ENCODE measurements at places on chromosomes 7 and 10.

DNA sequence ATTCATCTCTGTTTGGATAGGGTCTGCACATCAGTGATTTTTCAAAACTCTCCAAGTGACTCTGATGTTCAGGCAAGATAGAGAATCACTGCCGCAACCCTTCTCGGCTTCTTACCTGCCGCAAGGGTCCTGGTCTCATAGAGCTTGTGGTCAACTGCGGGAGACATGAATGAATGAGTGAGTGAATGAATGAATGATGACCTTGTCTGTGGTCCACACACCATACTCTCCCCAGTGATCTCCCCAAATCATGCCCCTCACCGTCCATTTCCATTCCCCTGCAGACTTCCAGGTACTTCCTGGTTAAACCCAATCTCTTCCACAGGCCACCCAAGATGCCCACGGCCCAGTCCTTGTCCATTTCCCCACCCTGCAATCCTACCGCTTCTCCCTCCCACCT lies 5.9 kb upstream of the NPFFR1 start:
- no peak for DNase-seq

DNA sequence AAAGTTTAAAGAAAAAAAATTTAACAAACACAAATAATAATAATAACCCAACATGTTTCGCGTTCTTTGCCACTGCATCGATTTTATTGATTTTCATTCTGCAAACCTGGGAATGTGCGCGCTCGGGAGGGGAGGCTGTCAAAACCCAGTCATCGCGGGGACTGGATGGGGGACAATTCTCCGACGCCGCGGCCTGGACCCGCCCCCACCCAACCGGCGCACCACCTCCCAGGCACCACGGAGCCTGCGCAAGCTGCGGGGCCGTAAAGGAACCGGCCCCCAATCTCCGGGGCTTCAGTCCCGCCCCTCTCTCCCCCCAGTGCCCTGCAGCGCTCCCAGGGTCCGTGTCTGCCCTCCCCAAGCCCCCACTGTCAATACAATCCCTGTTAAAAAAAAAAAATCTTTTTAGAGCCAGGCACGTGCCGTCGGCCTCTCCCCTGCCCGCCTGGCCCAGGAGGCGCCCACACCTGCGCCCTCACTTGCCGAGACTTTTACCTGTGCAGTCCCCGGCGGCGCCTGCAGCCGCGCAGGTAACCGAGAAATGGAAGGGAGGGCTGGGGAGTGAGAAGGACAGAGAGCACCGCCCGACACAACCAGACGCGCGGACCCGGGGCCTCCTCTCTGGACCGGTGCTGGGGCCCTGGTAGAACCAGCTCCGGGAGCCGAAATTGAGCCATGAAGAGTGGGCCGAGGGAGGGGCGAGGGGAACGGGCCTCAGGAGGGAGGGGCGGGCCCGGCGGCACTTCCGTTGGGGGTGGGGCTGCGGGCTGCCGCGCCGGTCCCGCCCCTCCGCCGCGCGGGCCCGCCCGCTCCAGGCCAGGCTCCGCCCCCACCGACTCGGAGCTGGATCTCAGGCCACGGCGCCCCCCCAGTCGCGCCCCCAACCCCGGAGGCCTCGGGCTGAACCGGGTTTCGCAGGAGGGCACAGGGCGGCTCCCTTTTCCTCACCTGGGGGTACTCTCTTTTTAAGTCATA lies 7.6 kb upstream of the ZNF503 start:
- DNase-seq: no peak

- no peak for DNase-seq
Observed at GRCh38 chr7:158846304-158846703, 10.1 kb upstream of the DYNC2I1 start.

DNA sequence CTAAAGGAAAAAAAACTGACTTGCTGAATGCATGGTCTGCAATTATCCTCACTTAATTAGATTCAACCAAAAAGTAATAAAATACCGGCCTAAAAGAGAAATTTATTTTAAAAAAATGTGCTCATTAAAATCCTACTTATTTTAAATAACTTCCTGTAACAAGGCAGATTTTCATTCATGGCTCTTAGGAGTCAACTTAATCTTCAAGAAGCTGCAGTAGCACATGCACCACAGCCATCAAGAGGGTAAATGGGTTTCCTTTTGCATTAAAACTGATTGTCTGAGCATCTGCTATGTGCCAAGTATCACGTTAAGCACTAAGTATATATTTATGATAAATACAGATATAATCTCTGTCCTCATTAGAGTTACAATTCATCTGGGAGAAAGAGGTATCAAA lies 69.9 kb downstream of the SNX13 start:
- no peak for DNase-seq

DNA sequence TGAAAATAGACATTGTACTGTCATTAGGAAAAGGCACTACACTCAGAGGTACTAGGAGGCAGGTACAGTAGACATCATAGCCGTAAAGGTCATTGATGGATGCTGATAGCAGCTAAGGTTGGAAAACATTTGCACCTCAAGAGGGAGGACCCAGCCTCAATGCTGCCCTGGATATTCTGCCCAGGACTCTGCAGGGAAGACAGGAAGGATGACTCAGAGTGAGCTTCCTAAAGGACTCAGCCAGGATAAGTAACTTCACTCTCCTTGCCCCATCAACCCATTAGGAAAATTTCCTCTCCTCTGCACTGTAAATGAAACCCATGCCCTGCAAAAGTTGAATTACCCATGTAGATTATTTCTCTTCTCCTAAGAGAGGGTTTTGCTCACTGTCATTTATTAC lies 617.9 kb upstream of the MKI67 start:
- no peak for DNase-seq

- DNase-seq: no peak
Observed at GRCh38 chr10:21260506-21261149, 264.9 kb downstream of the SKIDA1 start.

DNA sequence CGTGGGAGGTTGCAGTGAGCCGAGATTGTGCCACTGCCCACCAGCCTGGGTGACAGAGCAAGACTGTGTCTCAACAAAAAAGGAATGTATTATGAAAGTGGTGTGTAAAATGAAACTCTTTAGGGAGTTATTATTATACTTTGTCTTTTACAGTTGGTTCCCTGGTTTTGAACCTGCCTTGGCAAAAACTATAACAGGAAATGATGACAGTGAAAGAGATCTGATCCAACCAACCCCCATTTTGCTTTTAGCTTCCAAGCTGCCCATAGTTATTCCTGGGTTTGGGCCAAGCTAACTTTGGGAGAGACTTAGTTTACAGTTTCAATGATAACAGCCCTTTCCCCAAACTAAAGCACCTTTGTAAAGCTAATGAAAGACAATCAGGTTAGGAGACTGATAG lies 34.1 kb upstream of the NMT2 start:
- no peak for DNase-seq

DNA sequence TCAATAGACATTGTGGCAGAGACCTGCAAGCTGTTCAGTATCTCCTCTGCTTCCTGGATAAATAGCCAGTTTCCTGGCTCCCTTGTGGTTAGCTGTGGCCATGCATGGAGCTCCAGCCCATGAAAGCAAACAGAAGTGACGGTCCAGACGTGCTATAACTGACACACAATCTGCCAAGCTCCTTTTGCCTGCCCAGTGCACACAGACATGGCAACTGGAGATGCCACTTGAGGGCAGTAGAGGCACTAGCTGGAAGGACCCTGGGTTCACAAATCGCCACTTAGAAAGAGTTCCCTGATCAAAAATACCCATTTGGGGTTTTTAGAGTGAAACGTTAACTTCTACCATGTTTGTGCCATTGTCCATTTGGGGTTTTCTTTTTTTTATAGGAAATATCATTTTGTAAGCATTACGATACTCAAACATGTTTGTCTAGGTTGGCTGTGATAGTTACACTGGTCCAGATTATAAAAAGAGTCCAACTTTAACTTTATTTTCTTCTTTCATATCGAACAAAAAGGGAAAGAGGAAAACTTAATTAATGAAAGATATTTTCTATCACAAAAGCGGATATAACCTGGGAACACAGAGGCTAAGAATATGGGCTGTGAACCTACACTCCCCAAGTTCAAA lies 31.3 kb downstream of the KIN start:
- DNase-seq: no peak

DNA sequence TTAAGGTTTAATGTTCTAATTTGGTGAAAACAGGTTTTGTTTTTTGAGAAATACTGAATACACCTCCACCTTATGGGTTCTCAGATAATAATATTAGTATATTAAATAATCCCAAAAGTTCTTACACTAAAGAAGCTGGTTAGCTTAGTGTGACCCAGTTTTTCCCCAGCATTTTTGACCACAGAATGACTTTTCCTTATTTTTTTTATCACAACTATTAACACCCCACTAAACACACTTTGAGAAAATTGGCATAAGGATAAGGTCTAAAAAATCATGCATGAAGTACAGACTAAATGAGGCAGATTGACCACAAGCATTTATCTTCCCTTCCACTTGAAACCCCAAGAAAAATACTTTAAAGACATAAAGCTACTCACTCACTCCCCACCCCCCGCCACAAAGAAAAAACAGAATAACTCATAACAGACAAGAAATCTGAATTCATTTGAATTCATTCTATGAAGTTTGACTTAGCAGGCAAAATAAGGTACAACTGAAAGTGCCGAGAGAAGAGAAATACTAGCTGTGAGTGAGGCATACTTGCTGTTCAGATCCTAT lies 49.7 kb upstream of the WNT16 start:
- no peak for DNase-seq

GRCh38 chr7:17771901-17772408 lies 168.3 kb downstream of the SNX13 start:
- DNase-seq: no peak
